ENCODE measurements at places on chromosomes 11 and 22.

- peak; percentile 87 for DNase-seq
These were observed 37.8 kb downstream of the PAMR1 start for GRCh38 chr11:35487532-35488078.

- DNase-seq: no peak
These were observed 14.0 kb upstream of the ARSA start for GRCh38 chr22:50641696-50642607.

DNA sequence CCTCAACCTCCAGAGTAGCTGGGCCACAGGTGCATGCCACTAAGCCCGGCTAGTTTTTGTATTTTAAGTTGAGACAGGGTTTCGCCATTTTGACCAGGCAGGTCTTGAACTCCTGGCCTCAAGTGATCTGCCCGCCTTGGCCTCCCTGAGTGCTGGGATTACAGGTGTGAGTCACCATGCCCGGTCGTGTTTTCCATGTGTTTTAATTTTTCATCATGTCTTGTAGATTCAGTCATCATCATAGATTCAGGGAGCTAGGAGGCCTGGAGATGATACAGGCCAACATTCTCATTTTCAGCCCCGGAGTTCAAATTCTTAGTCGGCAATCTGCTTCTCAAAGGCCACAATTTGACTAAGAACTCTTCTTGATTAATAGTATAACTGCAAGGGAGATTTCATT lies 73.5 kb upstream of the GRAMD1B start:
- no peak for DNase-seq

GRCh38 chr11:131867457-131868257 lies 497.2 kb downstream of the NTM start:
- peak; percentile 91 for DNase-seq

DNA sequence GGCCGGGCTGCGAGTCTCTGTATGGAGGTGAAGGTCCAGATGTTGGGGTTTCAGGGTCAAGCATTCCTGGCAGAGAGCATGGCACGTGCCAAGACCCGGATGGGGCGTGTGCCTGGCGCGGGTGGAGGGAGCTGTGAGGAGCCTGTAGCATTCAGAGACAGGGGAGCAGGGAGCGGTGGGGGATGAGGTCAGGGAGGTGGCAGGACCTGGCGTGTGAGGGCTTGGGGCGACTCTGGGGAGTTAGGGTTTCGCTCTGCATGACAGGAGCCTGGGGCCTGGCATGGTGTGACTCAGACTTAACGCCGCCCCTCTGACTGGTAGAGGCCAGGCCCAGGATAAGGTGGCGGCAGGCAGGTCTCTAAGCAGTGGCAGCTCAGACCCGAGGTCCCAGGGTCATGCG lies 103.0 kb downstream of the KCNQ1 start:
- no peak for DNase-seq

DNA sequence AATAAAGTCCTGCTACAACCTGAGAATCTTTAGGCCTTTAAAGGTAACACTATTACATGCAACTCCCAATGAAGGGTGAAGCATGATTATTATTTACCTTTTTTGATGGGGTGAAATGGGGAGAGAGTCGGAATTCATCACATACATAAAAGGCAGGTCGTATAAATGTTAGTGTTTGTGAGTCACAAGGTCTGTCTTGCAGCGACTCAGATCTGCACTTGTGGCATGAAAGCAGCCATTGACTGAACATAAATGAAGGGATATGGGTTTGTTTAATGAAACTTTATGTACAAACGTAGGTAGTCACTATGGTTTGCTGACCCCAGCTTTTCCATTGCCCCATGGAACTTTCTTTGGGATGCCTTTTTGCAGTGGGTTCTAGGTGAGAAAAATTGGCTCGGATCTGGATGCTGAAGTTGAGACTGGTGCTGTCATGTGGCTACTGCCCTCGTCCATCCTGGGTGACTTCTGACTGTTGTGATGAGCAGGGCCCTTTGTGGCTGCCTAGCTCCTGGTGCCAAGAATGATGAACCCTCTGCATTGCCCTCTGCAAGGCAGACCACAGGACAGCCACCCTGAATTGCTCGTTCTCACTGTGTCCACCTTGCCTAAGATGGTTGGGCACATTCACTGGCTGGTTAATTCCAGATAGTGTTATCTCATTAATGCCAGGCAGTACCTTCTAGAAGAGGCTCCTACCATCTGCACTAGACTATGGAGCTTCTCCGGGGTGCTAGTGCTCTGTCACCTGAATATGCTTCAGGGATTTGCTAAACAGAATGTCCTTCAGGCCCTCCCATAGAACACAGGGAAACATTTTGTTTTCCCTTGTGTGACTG lies 11.3 kb downstream of the GGTLC2 start:
- DNase-seq: no peak

DNA sequence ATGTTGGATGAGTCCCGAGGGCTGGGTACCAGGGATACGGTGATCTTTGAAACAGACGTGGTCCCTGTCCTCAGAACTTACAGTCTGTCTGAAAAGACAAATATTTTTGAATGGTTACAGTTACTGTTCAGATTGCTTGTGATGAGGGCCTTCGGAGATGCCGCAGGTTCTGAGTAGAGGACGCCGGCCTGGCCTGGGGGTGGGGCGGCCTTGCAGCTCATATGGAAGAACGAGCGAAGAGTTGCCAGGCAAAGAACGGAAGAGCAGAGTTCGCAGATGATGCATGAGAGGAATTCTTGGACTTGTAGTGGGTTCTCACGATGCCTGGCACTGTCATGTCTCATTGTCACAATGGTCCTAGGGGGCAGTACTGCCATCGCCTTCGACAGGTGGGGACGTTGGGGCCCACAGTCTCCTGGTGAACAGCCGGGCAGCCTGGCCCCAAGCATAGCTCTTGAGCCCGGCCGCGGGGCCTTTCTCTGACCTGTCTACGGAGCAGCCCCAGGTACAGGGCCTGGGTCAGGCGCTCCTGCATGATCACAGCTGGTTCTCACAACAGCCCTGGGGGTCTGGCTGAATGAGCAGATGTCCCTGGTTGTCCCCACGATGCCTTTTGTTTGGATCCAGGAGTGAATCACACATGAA lies 60.9 kb upstream of the PARVG start:
- no peak for DNase-seq

- DNase-seq: no peak
These were observed 163.8 kb upstream of the BDNF start for GRCh38 chr11:27864091-27864491.

- no peak for DNase-seq
These were observed 495 bp downstream of the GPR137 start for GRCh38 chr11:64285885-64286800.

GRCh38 chr11:2250485-2250884 lies 19.9 kb downstream of the ASCL2 start:
- no peak for DNase-seq

DNA sequence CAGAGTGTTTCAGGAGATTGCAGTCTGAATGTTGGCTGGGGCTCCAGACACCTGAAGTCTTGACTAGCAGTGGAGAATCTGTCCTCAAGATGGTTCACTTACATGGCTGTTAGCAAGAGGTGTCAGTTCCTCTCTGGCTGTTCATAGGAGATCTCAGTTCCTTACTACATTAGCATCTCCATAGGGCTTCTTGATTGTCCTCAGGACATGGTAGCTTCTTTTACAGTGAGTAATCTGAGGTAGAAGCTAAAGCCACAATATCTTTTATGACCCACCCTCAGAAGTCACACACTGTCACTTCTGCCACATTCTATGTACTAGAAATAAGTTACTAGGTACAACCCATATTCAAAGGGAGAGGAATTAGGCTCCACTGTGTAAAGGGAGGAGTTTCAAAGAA lies 10.5 kb upstream of the PATL1 start:
- DNase-seq: no peak

DNA sequence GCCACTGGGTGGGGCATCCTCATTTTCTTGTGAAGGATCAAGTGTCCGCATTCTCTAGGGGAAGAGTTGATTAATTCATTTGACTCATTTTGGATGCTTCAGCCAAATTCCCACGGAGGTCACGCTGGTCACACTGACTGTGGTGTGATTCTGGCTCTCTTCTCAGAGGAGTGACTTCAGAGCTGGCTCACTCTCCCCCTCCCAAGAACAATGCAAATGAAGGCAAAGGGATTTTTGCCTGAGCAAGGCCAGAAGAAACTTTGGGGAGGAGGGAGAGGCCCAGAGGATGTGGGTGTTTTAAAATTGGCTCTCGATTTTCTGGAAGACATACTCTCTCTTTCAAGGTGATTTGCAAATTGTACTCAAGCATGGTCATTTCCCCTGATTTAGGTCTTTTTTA lies 51.1 kb upstream of the LMO2 start:
- peak; percentile 54 for DNase-seq

- DNase-seq: no peak
These were observed 85.7 kb downstream of the NECTIN1 start for GRCh38 chr11:119643212-119643875.

GRCh38 chr11:27391331-27392015 lies 28.5 kb upstream of the CCDC34 start:
- no peak for DNase-seq

DNA sequence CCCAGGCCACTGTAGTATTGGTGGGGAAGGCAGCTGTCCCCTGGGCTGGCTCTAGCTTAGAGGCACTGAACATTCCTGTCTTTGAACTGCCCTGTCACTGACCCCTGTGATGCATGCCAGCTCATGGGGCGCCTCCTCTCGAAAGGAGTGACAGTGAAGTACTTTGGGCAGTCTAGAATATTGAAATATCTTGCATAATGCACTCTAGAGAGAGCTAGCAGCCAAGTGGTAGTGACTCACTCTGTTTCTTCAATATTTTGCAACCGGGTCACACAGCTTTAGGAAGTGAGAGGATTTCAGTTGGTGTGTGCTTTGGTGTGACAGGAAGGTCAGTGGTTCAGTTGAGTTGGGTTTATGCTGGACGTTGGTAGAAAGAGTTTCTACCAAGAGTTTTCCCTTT lies 35.5 kb upstream of the ST14 start:
- DNase-seq: peak; percentile 18

DNA sequence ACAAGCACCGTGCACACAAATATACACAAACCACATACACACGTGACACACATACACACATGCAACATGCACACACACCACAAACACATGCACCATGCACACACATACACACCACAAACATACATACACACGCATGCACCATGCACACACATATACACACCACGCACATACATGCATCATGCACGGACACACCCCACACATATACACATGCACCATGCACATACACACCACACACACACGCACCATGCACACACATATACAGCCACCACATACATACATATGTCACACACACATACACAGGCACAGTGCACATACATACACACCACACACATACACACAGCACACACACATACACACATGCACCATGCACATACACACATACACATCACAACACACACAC lies 12.7 kb upstream of the B4GALNT4 start:
- DNase-seq: no peak

DNA sequence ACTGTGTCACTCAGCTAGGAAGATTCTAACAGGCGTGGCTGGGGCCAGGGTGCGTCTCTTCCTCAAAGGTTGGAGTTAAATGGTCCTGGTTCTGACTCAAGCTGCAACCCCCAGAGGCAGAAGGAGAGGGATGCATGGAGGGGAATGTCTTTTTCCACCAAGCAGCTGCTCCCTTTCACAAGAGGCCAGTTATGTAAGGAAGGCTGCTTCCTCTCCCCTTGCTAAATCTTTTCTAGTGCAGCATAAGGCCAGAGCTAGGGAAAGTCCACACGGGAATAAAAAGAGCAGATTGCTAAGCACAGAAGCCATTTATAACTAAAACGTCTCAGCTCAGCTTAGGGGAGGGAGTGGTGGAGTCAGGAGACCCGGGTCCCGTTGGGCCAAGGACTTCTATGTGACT lies 10.0 kb downstream of the PVALB start:
- no peak for DNase-seq

DNA sequence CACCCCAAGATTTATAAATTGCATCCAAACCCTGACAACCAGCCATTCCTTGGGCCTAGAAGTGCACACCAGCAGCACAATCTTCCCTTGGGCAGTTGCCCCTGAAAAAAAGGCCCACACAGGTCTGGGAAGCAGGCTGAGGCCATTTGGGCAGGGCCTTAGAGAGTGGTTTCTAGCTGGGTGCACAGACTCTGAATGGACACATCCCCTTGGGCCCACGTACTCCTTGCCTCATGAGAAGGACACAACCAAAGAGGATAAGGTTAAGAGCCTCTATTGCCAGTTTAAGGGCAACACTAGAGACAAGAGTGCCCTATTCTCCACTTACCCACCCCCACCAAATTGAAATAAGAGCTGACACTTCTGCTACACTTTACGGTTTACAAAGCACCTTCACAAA lies 933 bp upstream of the PANX3 start:
- DNase-seq: no peak

DNA sequence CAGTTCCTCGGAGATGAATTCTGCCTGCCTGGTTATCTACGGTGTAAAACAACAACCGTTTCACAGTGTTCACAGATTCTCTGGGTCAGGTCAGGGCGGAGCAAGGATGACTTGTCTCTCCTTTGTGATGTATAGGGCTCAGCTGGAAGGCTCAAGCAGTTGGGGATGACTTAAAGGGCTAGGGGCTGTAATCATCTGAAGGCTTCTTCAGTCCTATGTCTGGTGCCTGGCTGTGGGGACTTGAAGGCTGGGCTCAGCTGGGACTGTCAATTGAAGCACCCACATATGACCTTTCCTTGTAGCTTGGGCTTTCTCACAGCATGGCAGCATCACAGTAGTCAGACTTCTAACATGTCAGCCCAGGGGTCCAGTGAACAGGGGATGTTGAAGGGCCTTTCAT lies 29.3 kb downstream of the EIF3F start:
- DNase-seq: no peak

DNA sequence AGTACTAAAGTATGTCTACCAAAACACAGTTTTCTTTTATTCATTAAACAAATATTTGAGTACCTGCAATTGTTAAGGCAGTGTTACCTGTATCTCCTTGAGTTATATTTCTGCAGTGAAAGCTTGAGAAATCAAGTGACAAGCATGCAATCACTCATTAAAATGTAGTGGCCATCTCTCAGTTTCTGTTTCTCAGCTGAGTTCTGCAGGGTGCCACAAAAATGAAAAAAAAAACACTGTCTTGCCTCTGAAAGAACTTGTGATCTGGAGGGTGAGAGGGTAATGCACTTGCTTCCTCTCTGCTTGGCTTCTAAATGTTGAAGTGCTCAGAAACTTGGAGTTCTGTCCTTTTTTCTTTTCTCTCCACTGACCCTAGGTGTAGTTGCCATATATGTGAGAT lies 6.8 kb downstream of the QSER1 start:
- no peak for DNase-seq
